ENCODE measurements at places on chromosomes 3 and 15. TPM values are rescaled to one million over a fixed set of nuclear protein-coding genes. Genes with fewer than 3 reads are reported as not detected.

Gene SOX14
- not detected for total RNA-seq

Gene SYNPR
- not detected for total RNA-seq

Gene CFAP91
- total RNA-seq = not detected

Gene CPN2
- not detected for total RNA-seq

Gene ZNF80
- total RNA-seq = not detected

Gene TRAIP
- 7.8 TPM for total RNA-seq

Gene NDUFAF3
- total RNA-seq = 125 TPM

Gene A4GNT
- total RNA-seq = not detected

Gene SCN5A
- total RNA-seq = 0.16 TPM

Gene UBA7
- 27.5 TPM for total RNA-seq

Gene C2CD4B
- total RNA-seq = 3.4 TPM

Gene CCR8
- total RNA-seq = not detected

Gene STRIT1
- not detected for total RNA-seq

Gene SPATA12
- not detected for total RNA-seq

Gene CAMK2N2
- 0.65 TPM for total RNA-seq

Gene STRA6
- 0.16 TPM for total RNA-seq

Gene HACD2
- total RNA-seq = 14.7 TPM

Gene WDR49
- total RNA-seq = not detected

Gene CDHR4
- total RNA-seq = not detected

Gene TRPM1
- not detected for total RNA-seq

Gene CTXN2
- total RNA-seq = not detected

Gene FLNB
- 74.2 TPM for total RNA-seq

Gene MAGI1
- total RNA-seq = 12.8 TPM

Gene NEIL1
- total RNA-seq = 4.0 TPM

Gene NPAP1
- not detected for total RNA-seq

Gene C3orf49
- not detected for total RNA-seq

Gene SNRPN
- 82.3 TPM for total RNA-seq

Gene HTR3E
- not detected for total RNA-seq

Gene CCR3
- total RNA-seq = not detected

Gene TCAIM
- total RNA-seq = 16.1 TPM

Gene THSD4
- 12.6 TPM for total RNA-seq

Gene CYP1A1
- total RNA-seq = 2.1 TPM

Gene NEK10
- 2.4 TPM for total RNA-seq

Gene TTLL13
- not detected for total RNA-seq

Gene SNTN
- not detected for total RNA-seq

Gene USP3
- total RNA-seq = 16.6 TPM

Gene TMEM45A
- 277 TPM for total RNA-seq

Gene ANXA2
- 2,818 TPM for total RNA-seq

Gene SERPINI2
- total RNA-seq = not detected

Gene PP2D1
- total RNA-seq = not detected
